Kidney epithelial cell (primary cell): ENCODE measurements at places on chromosomes 3 and 15. TPM values are rescaled to one million over a fixed set of nuclear protein-coding genes. Genes with fewer than 3 reads are reported as not detected.
A peak's percentile ranks its signal among the peaks of the same experiment; 100 is the strongest.

ALPK3 gene
- 54.5 and 55.7 TPM in 2 replicates for total RNA-seq

GRCh38 chr3:184186184-184186901, at the start of gene ABCF3:
ABCF3 (plus strand) TSS chr3:184186199; CDS start chr3:184186208, 9 bp downstream.
- no peak for DNase-seq

- DNase-seq, result peak; percentile 14
Measured at GRCh38 chr3:187318819-187319616, 27.5 kb upstream of the MASP1 start.

GRCh38 chr3:135229018-135229495, 434.0 kb downstream of the EPHB1 start:
- DNase-seq, result no peak

GRCh38 chr3:31896648-31897433, 84.2 kb downstream of the OSBPL10 start:
- no peak for DNase-seq

DNA sequence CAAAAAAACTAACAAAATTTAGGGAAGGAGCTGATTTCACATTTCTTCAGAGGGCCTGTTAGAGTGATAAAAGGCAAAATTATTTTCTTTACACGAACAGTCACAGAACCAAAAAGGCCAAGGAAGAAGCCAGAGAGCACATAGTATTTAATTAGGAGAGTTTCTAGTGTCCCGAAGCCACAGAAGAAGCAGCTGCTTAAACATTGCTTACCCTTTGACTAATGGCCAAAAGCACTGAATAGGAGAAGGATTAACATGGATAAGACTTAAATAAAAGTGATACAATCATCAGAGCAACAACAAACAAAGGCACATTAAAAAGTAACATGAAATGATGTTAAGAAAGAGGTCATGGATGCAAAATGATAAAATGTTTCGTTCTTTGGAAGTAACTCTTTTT, 98.6 kb downstream of the CHL1 start:
- no peak for DNase-seq
